ENCODE measurements at places on chromosomes 5 and 9.

DNA sequence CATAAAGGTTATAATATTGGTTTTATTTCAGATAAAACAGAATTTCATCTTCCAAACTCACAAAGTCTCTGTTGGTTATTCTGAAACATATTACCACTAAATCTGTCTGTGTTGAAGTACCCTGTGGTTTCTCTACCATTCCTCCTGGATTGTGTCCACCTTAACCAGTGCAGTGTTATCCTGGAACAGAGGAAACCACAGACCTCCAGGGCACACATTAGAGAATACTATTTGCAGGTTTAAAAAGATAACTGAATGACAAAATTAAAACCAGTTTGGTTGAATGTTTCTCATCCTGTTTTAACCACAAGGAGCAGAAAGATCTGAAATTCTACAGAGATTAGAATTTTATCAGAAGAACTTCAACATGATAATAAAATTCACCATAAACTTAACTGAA lies 251.8 kb downstream of the CWC27 start:
- DNase-seq = peak; percentile 70

GRCh38 chr9:130630071-130630450 lies 34.3 kb upstream of the PRDM12 start:
- DNase-seq = no peak

- no peak for DNase-seq
These were observed 21.1 kb downstream of the HMGXB3 start for GRCh38 chr5:150021491-150022157.

GRCh38 chr5:73908846-73909245 lies 282.9 kb downstream of the ARHGEF28 start:
- no peak for DNase-seq

GRCh38 chr5:141487131-141487530 lies 1.8 kb upstream of the PCDHGC5 start:
- no peak for DNase-seq

Measured in fibroblast of skin of left quadriceps (primary cell).